ENCODE measurements at places on chromosomes 2 and 18. TPM values are rescaled to one million over a fixed set of nuclear protein-coding genes. Genes with fewer than 3 reads are reported as not detected.

The LYG2 gene
- total RNA-seq = not detected

The PLGLB2 gene
- 0.23 TPM for total RNA-seq

The RFTN2 gene
- total RNA-seq = 9.0 TPM

The SERPINB3 gene
- not detected for total RNA-seq

The VIT gene
- total RNA-seq = 0.15 TPM

The TANC1 gene
- 61.2 TPM for total RNA-seq
